ENCODE measurements at places on chromosomes 6 and 20. TPM values are rescaled to one million over a fixed set of nuclear protein-coding genes. Genes with fewer than 3 reads are reported as not detected.
A peak's percentile ranks its signal among the peaks of the same experiment; 100 is the strongest.

GRCh38 chr6:1379017-1379787, 10.2 kb upstream of the FOXF2 start:
- H3K4me1 ChIP-seq: peaks cover 54% of the 10 kb centered on the region
- no peaks in the 10 kb centered on the region for H3K36me3 ChIP-seq
- peak; percentile 84 for DNase-seq
- peaks cover 54% of the 10 kb centered on the region for H3K27me3 ChIP-seq
- H3K27ac ChIP-seq: peak overlapping the region; percentile 46

Gene NKX2-2
- total RNA-seq: not detected

GRCh38 chr20:37697314-37697713, 3.5 kb downstream of the CTNNBL1 start:
- H3K4me3 ChIP-seq: no peak overlapping the region
- H3K36me3 ChIP-seq: peaks cover 3% of the 10 kb centered on the region
- no peak for DNase-seq
- peaks cover 27% of the 10 kb centered on the region for H3K4me1 ChIP-seq

- H3K27ac ChIP-seq: peak overlapping the region; percentile 11
- no peaks in the 10 kb centered on the region for H3K36me3 ChIP-seq
- no peaks in the 10 kb centered on the region for H3K27me3 ChIP-seq
- no peak overlapping the region for H3K4me3 ChIP-seq
These were observed 380.7 kb upstream of the CITED2 start for GRCh38 chr6:139754898-139755775.

Gene RIOK1
- 20.2 TPM for total RNA-seq

- DNase-seq: no peak
- H3K4me1 ChIP-seq: peaks cover 50% of the 10 kb centered on the region
- H3K36me3 ChIP-seq: peaks cover 8% of the 10 kb centered on the region
- no peaks in the 10 kb centered on the region for H3K27me3 ChIP-seq
These were observed 177.5 kb downstream of the TMEM242 start for GRCh38 chr6:157145656-157146285.

DNA sequence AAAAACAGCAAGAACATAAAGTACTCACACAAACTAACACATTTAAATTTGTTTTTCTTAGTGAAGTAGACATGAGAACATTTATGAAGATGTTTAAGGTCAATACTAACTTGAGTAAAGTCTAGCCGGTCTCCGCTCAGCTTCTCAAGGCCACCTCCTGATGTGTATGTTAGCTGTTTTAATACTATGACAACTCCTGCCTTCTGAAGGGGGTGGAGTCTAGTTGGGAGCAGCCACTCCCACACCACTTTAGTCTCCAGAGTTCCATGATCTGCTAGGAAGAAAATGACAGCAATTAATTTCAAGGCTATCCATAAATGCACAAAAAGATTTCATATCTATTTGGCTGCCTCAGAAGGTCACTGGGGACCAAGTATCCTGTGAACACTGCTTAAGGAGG, at the start of gene GSTA3:
Gene GSTA3, minus strand, starts transcription at position 168 of the 400 bp plus-strand sequence. CDS start 3,864 bp downstream, outside the sequence.
- no peaks in the 10 kb centered on the region for H3K4me1 ChIP-seq
- H3K27ac ChIP-seq: no peak within 1 kb of the TSS
- H3K36me3 ChIP-seq: no peaks in the 10 kb centered on the region
- DNase-seq: no peak
- H3K4me3 ChIP-seq: no peak within 1 kb of the TSS
- H3K27me3 ChIP-seq: no peaks in the 10 kb centered on the region

Gene KCNS1
- total RNA-seq: not detected

DNA sequence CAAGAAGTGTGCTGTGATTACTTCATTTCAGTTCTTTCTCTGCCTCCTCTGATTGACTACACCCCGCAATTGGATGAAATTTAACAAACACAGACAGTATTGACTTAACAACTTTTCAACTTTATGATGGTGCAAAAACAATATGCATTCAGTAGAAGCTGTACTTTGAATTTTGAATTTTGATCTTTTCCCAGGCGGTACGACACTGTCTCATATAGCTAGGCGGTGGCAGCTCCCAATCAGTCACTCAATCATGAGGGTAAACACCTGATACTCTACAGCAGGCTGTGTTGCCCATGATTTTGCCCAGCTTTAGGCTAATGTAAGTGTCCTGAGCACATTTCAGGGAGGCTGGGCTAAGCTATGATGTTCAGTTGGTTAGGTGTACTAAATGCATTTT, 47.6 kb upstream of the MYLIP start:
- DNase-seq: no peak
- no peaks in the 10 kb centered on the region for H3K4me1 ChIP-seq
- no peak overlapping the region for H3K27ac ChIP-seq
- no peaks in the 10 kb centered on the region for H3K27me3 ChIP-seq
- H3K4me3 ChIP-seq: no peak overlapping the region

DNA sequence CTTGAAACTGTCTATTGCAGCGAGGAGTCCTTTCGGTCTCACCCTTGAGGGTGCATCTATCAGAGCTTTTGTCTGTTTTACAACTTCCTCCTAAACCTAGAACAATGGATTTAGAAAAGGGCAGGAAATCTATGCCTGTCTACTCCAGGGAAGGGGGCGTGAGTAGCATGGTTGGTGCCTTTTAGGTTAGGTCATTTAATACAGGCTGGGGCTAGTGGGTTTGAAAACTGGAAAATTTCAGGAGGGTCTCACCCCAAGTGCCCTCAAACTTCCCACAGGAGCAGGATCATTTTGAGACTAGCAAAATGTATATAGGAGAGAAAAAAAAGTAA, 33.5 kb upstream of the BMP6 start:
- no peaks in the 10 kb centered on the region for H3K36me3 ChIP-seq
- no peak for DNase-seq
- no peak overlapping the region for H3K4me3 ChIP-seq

DNA sequence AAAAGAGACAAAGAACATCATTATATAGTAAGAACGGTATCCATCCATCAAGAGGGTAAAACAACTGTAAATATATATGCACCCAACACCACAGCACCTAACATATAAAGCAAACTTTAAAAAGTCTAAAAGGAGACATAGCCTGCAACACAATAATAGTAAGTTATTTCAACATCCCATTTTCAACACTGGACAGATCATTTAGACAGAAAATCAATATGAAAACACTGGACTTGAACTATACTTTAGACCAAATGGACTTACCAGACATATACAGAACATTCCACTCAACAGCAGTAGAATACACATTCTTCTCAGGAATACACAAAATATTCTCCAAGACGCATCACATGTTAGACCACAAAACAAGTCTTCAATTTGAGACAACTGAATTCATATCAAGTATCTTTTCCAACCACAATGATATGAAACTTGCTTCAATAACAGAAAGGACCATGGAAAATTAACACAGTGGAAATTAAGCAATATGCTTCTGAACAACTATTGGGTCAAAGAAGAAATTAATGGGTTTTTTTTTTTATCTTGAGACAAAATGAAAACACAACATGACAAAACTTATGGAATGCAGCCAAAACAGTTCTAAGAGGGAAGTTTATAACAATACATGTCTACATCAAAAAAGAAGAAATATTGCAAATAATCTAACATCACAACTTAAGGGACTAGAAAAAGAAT, 23.9 kb upstream of the ASF1A start:
- H3K4me1 ChIP-seq: peaks cover 4% of the 10 kb centered on the region
- no peak for DNase-seq
- no peaks in the 10 kb centered on the region for H3K36me3 ChIP-seq

DNA sequence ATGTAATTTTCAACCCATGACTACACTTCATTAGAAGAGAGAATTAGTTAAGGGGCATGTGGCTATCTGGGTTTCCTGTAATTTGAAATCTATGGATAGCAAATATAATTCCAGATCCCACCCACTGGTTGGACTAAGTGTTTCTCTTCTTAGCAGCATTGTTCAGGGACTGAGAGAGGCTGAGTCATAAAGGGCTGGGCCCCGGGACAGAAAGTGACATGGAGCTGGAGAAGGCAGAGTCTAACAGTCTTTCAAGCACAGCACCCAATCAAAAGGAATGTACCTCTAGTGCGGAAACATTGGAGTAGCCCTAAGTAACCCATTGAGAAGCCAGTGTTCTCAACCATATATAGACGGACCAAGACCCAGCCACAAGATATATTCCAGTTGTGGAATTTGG, 363.9 kb downstream of the DHX35 start:
- no peaks in the 10 kb centered on the region for H3K27me3 ChIP-seq
- no peaks in the 10 kb centered on the region for H3K36me3 ChIP-seq
- DNase-seq: no peak
- H3K4me1 ChIP-seq: no peaks in the 10 kb centered on the region
- no peak overlapping the region for H3K27ac ChIP-seq

GRCh38 chr6:66103954-66104353, 396.9 kb upstream of the EYS start:
- H3K27me3 ChIP-seq: no peaks in the 10 kb centered on the region
- DNase-seq: no peak
- H3K27ac ChIP-seq: no peak overlapping the region
- H3K36me3 ChIP-seq: no peaks in the 10 kb centered on the region
- no peak overlapping the region for H3K4me3 ChIP-seq
- no peaks in the 10 kb centered on the region for H3K4me1 ChIP-seq

- DNase-seq: no peak
- H3K27ac ChIP-seq: no peak overlapping the region
- no peaks in the 10 kb centered on the region for H3K4me1 ChIP-seq
- no peaks in the 10 kb centered on the region for H3K36me3 ChIP-seq
These were observed 117.1 kb downstream of the GRM4 start for GRCh38 chr6:34028691-34029360.

GRCh38 chr6:149441740-149442139, 41.7 kb downstream of the SUMO4 start:
- H3K27me3 ChIP-seq: peaks cover 2% of the 10 kb centered on the region
- no peak overlapping the region for H3K27ac ChIP-seq
- no peak overlapping the region for H3K4me3 ChIP-seq
- H3K4me1 ChIP-seq: peaks cover 7% of the 10 kb centered on the region
- no peaks in the 10 kb centered on the region for H3K36me3 ChIP-seq
- no peak for DNase-seq

Gene TMEM242
- total RNA-seq: 7.3 TPM

DNA sequence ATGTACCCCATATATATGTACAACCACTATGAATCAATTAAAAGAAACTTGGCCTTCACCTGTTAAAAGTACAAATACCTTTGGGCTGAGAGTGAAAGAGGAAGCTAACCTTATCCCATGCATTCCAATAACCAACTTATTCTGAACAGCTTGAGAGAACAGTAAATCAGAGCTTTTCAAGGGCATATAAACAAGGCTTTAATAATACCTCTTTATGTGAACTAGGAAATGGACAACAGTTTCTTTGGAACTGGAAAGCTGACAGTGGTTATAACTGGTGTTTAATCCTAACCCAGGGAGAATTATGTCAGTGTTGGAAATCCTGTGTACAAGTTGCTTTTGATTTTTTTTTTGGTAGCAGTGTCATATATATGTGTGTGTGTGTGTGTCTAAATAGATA, 170.5 kb downstream of the TFAP2B start:
- no peaks in the 10 kb centered on the region for H3K4me1 ChIP-seq
- no peaks in the 10 kb centered on the region for H3K27me3 ChIP-seq
- no peak overlapping the region for H3K4me3 ChIP-seq
- H3K27ac ChIP-seq: no peak overlapping the region
- DNase-seq: no peak
- H3K36me3 ChIP-seq: no peaks in the 10 kb centered on the region

DNA sequence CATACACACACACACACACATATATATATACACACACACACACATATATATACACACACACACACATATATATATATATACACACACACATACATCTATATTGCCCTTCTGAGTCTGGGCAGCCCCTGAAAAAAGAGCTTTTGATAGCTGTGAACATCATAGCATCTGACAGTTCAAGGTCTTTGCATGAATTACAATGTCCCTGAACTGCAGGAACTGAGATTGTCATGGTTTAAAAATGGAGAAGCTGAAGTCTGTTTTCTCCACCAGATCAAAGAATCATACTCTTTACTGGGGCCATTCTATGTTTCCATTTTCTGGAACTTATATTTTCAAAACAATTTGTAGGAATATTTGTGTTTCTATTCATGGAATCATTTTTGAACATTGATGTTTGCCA, 189.8 kb downstream of the ZDHHC14 start:
- no peak overlapping the region for H3K4me3 ChIP-seq
- H3K36me3 ChIP-seq: no peaks in the 10 kb centered on the region
- DNase-seq: no peak
- no peaks in the 10 kb centered on the region for H3K4me1 ChIP-seq
- no peaks in the 10 kb centered on the region for H3K27me3 ChIP-seq

GRCh38 chr6:40819182-40819834, 219.7 kb downstream of the UNC5CL start:
- DNase-seq: no peak
- H3K4me1 ChIP-seq: peaks cover 4% of the 10 kb centered on the region
- no peaks in the 10 kb centered on the region for H3K36me3 ChIP-seq
- no peaks in the 10 kb centered on the region for H3K27me3 ChIP-seq

Gene CPNE5
- 4.6 TPM for total RNA-seq

Gene HLA-DOB
- 0.19 TPM for total RNA-seq

Gene SLC17A2
- not detected for total RNA-seq

Gene SOX18
- 8.7 TPM for total RNA-seq

DNA sequence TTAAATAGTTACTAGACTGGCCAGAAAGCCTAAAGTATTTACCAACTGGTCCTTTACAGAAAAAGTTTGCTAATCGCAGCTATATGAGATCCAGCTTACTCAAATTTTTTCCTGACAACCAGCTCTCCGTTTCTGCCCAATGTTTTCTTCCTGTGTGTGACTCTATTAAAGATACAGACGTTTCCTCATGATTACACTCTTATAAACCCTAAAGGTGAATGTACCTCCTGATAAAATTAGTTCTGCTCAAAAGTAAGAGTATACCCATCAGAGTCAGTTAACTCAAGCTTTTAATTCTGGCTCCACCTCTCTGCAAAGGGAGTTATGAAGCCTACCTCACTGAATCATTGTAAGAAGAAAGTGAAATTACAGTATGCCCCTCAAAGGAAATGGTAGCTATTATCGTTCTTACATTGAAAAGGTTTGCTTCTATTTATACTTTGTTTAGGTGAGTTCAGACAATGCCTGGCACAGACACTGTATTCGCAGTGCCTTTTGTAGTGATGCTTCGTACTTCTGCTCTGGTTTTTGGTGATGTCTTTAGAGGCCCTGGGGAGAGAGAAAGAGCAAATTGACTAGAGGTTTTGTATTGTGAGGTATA, 10.2 kb upstream of the MROH8 start:
- no peaks in the 10 kb centered on the region for H3K27me3 ChIP-seq
- peaks cover 21% of the 10 kb centered on the region for H3K36me3 ChIP-seq
- no peak for DNase-seq
- no peak overlapping the region for H3K4me3 ChIP-seq

Gene DYNLT1
- 103 TPM for total RNA-seq

Gene OR12D3
- total RNA-seq: not detected

DNA sequence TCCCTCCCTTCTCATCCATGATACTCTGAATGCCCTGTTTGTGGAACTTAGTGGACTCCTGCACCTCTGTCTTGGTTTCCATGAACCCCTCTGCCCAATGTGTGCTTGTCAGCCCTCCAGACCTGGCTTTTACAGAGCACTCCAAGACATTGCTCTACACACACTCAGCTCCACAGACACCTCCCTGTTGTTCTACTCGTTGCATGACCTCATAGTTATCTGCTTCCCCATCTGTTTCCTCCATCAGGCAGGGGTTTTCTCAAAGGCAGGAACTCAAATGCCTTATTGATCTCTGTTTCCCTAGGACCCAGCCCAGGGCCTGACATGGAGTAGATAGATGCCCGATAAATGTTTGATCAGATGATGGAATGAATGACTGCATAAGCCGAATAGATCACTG, 13.3 kb downstream of the PLCG1 start:
- H3K27me3 ChIP-seq: no peaks in the 10 kb centered on the region
- peak overlapping the region; percentile 43 for H3K27ac ChIP-seq
- H3K4me3 ChIP-seq: no peak overlapping the region
- H3K4me1 ChIP-seq: peaks cover 97% of the 10 kb centered on the region

GRCh38 chr20:49432550-49432949, 49.9 kb downstream of the KCNB1 start:
- no peak for DNase-seq
- H3K36me3 ChIP-seq: no peaks in the 10 kb centered on the region
- peaks cover 32% of the 10 kb centered on the region for H3K4me1 ChIP-seq
- H3K27ac ChIP-seq: no peak overlapping the region
- no peak overlapping the region for H3K4me3 ChIP-seq
